ENCODE measurements at places on chromosomes 5 and 9.
A peak's percentile ranks its signal among the peaks of the same experiment; 100 is the strongest.

GRCh38 chr5:38780316-38780715 lies 65.5 kb upstream of the OSMR start:
- DNase-seq, result no peak

GRCh38 chr5:32151198-32151597 lies 22.9 kb downstream of the GOLPH3 start:
- DNase-seq, result no peak

DNA sequence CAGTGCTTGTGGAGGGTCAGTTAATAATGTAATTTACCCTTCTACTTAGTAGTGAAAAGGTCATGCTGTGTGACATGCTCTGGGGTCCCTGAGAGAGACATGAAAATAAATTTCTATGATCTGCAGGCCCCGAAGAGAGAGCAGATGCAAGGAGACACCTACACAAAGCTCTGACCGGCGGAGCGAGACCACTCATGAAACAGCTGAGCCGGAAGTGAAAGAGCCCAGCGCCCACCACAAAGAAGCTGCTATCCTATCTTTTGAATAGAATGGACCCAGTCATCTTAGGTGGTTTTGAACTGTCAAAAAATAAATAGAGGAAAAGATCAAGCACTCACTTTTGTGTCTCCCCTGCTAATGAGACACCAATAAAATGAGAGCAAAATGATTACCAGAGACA lies 190.0 kb downstream of the MED10 start:
- DNase-seq, result no peak

DNA sequence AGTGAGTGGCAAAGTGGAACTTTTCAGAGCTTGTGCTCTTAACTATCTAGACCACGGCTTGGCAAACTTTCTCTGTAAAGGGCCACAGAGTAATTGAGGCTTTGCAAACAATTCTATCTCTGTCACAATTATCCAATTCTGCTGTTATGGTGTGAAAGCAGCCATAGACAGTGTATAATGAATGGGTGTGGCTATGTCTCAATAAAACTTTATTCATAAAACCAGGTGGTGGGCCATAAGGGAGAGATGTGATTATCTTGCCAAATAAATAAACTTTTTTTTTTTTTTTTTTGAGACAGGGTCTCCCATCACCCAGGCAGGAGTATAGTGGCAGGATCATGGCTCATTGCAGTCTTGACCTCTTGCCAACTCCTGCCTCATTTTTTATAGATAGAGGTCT lies 78.7 kb upstream of the GNA14 start:
- DNase-seq, result no peak

GRCh38 chr5:111116550-111116949 lies 24.4 kb downstream of the WDR36 start:
- no peak for DNase-seq

- DNase-seq, result peak; percentile 65
Observed at GRCh38 chr5:138077064-138077696, 6.7 kb upstream of the WNT8A start.

DNA sequence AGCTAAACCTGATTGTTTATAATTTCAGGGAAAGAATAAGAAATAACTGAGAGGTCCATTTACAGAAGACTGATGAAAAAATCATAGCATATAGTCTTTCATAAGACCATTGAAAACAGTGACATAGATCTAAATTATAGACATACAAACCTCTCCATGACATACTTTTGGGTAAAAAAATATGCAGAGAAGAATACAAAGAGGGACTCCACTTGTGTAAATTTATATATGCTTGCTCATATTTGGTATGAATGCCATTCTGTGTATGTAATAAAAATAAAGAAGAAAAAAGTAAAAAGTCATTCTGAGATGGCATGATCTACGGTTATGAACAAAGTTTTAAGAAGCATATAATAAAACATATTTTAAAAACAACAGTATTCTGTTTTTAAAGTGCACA lies 310.7 kb downstream of the ASTN2 start:
- no peak for DNase-seq

DNA sequence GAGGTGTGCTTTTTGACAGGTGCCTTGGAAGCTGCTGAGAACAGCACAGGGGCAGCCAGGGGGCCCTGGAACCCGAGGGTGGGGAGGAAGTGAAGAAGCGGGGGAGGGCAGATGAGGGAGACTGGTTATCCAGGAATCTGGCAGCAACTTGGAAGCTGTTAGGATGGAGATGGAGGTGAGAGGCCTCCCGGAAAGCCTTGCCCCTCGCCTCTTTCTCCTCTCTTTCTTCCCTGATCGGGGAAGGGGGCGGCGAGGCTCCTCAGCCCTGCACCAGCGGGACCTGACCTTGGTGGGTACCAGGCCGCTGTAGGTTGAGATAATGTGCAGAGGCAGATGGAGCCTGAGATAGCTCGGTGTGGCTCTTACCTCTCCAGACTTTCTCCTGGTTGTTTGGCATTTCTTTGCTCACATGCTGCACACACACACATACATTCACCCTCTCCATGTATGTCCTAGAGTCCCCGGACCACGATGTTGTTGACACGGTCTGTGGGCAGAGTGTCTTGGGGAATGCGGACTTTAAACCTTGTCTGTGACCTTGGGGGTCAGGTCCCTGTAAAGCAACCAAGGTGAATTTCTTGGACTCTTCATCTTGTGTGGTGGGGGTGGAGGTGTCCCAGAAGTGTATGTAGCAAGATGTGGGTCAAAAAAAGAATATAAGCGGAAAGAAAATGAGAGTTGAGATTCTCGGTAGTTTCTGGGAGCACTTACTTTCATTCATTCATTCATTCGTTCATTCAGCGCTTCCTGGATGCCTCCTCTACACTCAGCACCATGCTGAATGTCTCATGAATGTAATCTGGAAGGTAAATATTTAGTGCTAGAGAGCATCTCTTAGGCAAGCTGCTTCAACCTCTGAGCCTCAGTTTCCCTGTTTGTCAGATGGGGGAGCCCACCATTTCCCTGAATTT lies 1.6 kb downstream of the WWC1 start:
- no peak for DNase-seq

DNA sequence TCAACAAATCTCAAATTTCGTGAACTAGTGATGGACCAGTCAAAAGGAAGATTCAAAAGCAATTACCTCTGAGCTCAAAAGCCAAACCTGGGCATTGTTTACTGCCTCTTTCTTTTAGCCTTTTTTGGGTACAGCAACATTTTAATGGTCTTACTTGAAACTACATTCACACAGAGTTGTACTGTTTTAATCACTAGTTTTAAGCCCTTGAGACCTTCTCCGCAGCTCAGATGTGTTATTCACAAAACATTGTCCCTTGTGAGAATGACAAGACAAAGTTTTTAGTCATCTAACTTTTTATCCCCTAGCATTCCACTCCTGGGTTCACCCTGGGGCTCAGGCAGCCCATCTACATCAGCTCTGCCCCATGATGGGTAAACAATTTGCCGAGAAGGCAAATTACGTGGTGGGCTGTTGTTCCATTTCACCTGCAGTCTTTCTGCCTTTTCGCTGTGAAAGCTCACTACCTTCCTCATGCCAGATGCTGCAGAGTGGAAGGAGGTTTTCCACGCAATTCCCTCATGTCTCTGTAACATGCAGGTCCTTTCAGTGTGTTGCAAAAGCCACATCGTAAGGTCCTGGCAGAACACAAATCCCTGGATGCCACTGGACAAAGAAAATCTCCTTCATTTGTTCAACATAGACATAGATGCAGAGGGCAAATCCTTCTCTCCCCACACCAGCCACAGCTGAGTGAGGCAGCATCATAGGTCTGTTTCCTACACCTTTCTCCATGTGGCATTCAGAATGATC lies 175.7 kb downstream of the EBF1 start:
- no peak for DNase-seq

GRCh38 chr9:133160742-133161546 lies 2.8 kb downstream of the GBGT1 start:
- peak; percentile 58 for DNase-seq

- no peak for DNase-seq
Observed at GRCh38 chr5:134989266-134989830, 21.6 kb downstream of the CATSPER3 start.
